ENCODE measurements at places on chromosomes 6 and 20.

- no peak for DNase-seq
These were observed 114.1 kb upstream of the HDDC2 start for GRCh38 chr6:125415913-125416312.

DNA sequence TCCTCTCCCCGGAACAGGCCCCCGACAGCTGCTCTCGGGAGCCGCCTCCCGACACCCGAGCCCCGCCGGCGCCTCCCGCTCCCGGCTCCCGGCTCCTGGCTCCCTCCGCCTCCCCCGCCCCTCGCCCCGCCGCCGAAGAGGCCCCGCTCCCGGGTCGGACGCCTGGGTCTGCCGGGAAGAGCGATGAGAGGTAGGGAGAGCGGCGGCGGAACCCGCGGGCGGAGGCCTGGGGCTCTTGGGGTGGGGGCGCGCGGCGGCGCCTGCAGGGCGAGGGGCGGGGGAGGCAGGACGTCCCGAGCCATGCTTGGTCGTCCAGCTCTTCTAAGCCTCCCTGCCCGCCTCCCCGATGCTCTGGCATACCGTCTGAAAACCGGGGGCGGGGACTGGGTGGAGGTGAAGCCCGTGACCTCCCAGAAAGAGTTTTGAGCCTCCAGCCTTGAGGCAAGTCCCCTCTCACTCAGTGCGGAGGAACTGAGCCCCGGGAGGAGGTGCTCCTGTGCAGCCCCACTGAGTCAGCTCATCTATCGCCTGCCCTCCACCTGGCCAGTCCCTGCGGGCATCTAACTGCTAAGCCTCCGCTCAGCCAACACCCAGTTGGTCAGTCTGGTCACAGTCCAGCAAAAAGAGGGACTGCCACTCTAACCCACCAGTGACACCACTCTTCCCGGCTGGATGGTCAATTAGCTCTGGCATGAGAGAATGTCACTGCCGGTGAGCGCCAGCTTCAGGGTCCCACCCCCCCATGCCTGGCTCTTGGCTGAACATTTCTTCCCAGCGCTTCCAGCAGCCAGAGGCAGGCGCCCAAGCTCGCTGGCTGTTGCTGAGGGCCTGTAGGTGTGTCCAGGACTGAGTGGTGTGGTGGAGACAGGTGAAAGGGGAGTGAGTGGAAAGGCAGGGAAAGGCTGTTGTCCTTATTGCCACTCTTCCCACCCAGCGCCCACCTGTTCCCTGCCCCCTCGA, 482 bp downstream of the DDR1 start:
- DNase-seq = peak; percentile 66

DNA sequence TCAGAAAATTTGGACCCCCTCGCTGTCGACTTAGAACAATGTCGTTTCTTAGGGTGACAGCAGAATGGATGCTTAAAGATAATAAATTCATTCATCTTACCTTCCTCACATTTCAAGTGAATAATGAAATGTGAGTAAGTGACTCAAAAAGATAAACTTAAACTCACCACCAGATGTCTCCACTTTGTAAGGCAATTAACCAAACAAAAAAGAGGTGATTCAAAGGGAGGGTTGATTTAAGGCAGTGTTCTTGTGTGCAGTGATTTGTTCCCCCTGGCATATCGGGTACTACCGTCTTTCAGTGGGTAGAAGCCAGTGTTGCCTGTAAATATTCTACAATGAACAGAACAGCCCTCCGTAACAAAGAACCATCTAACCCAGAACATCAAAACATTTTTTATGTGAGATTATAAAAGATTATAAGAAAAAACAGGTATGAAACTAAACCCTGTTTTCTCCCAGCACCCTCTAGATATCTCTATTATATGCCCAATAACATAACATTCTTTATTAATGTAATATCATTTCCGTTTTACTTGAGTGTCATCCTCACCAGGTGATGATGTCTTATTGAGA, 589.7 kb downstream of the CBLN4 start:
- DNase-seq = peak; percentile 76

DNA sequence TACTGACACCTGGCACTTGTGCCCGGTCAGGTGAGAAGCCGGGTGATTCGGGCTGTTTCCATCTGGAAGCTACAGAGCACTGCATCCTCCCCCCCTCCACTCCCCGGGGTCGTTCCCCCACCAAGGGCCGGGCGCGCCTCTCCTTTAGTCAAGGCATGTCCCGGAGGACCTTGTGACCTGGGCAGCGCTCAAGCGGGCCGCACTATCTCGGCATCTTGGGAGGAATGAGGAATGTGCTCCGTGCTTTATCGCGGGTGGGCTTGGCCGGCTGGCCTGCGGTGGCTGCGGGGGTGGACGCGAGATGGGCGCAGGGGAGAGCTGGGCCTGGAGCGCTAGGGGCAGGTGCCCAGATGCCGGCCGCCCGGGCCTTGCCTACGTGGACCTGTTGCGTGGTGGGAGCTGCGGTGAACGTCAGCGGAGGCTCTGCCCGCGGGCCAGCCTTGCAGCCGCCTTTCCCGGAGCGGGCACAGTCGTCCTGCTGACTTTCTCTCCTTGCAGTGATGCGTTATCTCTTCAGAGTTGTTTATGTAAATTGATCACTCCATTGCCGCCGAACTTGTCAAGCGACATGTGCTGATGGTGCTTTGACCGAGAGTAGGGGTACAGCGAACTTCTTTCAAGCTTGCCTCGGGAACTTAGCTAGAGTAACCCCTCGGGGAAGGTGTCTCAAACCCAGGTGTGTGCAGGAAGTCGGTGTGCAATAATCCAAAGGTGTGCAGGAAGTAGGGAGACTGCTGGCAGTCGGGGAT, 1.1 kb downstream of the LRRC1 start:
- DNase-seq = peak; percentile 13

GRCh38 chr20:56400001-56400640, 7.7 kb downstream of the CSTF1 start:
- peak; percentile 88 for DNase-seq

- DNase-seq = no peak
These were observed 5.2 kb downstream of the STK38 start for GRCh38 chr6:36542041-36542440.

GRCh38 chr6:25175681-25176080, 103.5 kb upstream of the CARMIL1 start:
- no peak for DNase-seq

- no peak for DNase-seq
These were observed 74.8 kb downstream of the GCNT2 start for GRCh38 chr6:10595731-10596664.

- no peak for DNase-seq
These were observed 128.6 kb upstream of the PLCB4 start for GRCh38 chr20:8940326-8940725.

- DNase-seq = peak; percentile 95
These were observed 301.2 kb upstream of the HSF2 start for GRCh38 chr6:122098201-122098678.

- no peak for DNase-seq
These were observed 36.3 kb upstream of the GATA5 start for GRCh38 chr20:62511915-62512610.

DNA sequence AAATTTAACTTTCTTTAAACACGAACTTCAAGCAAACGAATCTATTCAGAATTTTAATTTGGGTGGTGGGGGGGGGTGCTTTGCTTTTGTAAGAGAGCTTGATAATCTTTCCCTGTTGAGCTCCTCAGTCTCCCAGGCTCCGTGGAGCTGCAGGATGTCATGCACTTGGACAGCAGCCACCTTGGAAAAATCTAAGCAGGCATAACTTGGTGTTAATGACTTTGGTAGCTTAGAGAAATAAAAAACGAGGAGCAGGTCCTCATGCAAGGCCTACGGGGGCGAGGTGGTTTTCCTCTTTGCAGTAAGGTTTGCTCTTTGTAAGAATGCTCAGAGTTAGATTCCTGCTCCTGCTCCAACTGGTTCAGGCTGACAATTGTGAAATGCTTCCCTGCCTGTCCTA, 102.3 kb downstream of the EDN1 start:
- no peak for DNase-seq

DNA sequence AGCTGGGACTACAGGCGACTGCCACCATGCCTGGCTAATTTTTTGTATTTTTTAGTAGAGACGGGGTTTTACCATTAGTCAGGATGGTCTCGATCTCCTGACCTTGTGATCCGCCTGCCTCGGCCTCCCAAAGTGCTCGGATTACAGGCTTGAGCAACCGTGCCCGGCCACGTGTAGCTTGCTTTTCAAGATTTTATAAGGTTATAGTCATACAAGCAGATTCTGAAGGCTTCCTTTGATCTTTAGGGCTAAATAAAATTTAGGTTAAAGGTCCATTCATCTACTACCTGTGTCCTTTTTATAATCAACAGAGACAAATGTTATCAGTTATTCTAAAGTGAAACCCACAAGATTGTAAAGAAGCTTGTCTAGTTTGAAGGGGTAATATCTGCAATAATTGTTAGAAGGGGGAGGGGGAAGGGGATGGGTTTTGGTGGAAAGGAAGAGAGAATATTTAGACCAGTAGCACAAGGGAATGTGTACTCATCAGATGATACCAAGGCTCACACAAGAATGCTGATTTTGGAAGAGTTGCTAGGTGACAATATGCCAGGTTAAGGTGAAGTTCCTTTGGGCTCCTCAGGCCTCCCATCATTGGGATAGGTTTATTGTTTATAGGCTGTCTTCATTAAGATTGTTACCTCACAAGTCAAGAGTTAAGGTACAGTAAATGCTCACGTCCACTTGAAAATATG, 284.7 kb downstream of the ALDH8A1 start:
- no peak for DNase-seq

DNA sequence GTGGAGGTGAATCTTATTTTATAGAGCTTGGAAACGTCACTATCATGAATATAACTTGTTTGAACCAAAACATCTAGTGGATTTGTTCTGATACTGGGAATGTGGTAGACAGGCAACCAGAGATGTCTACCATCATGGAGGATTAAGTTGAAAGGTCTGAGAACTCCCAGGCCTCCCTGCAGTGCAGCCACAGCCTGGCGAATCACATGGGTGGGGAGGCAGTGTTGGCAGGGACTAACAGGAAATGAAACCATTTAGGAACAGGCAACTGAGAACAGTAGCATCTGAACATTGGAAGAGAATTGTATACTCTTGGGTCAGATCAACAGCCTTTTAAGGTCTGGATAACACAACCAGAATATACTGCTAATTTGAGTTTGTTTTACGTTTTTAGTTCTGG, 22.3 kb upstream of the CEP162 start:
- no peak for DNase-seq

GRCh38 chr6:19789100-19789803, 47.9 kb upstream of the ID4 start:
- no peak for DNase-seq

- DNase-seq = no peak
These were observed 69.0 kb downstream of the ID4 start for GRCh38 chr6:19906171-19906570.

- DNase-seq = no peak
These were observed 42.7 kb downstream of the RAMACL start for GRCh38 chr6:166543603-166544295.

GRCh38 chr6:169240591-169241390, 12.9 kb downstream of the THBS2 start:
- no peak for DNase-seq

DNA sequence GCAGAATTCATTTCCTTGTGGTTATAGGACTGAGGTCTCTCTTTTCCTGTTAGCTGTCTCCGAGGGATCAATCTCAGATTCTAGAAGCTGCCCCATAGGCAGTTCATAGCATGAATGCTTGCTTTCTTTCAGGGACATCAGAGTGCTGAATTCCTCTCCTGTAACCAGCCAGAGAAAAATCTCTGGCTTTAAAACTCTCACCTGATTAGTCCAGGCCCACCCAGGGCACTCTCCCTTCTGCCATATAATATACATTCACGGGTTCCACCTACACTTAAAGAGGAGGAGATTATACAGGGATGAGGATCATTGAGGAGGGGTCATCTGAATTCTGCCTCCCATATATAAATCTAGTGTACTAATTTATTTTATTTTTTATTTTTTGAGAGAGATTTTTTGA, 2.1 kb upstream of the KCNS1 start:
- DNase-seq = no peak

DNA sequence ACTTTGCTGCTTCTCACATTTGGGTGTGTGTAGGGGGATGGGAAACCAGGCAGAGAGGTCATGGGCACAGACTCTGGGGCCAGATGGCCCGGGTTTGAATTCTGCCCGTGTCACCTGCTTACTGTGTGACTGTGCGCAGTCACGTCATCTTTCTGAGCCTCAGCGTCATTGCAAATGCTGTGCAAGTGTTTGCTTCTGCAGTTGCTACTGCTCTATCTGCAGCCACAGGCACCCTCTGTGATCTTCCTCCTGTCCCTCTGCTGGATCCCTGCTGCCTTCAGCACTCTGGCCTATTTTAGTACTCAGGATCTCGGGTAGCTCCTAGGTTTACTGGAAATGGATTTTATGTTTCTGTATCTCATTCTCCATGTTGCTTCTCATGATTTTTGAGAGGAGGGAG, 40.6 kb upstream of the TULP1 start:
- no peak for DNase-seq

GRCh38 chr6:39056681-39057080, 8.1 kb downstream of the GLP1R start:
- no peak for DNase-seq

DNA sequence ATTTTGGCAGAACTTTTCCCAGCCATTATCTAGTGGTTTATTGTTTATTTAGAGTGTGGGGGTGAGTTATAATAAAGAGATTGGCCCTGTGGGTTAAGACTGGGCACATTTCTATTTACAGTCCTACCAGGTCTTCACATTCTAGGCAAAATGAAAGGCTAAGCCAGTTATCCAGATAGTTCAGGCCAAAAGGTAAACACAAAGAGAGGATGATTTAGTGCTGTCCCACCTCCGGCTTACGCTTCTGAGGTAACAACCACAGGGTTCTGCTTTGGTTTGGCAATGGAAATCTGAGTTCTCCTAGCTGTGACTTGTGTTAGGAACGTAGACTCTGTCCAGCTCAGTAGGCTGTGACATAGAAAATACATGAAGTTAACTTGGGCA, 50.3 kb upstream of the PTPRK start:
- no peak for DNase-seq

GRCh38 chr6:15063253-15063853, 182.5 kb upstream of the JARID2 start:
- DNase-seq = no peak

DNA sequence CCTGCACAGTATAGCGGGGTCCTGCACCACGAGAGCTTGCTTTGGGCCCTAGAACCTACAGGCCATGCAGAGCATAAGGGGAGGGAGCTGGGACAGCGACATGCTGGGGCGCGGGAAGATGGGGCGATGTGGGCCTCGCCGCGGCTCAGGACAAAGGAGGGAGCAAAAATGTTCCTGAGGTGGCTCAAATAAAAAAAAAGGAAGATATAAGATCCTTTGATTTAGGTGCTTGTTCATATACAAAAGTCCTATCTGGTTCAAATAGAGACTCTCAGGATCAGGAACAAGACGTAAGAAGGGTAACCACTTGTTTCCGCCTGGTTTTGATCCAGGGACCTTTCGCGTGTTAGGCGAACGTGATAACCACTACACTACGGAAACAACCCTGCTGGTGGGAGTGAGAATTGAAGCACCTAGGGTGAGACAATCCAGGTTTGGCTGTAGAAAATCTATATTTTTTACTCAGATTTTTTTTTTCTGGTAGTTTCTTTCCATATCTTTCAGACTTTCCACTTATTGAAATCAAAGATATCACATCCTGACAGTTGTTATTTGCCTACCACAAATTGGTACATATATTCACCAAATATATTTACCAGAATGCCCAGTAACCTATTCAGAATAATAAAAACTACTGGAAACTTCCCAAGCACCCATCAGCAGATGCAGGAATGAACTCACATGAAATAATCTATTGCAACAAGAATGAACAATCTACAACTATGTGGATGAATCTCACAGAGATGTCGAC, 177.9 kb upstream of the ZNF184 start:
- DNase-seq = peak; percentile 49

GRCh38 chr6:161067749-161068148, 76.2 kb downstream of the MAP3K4 start:
- DNase-seq = no peak
